ENCODE measurements at places on chromosomes 2 and 18.

DNA sequence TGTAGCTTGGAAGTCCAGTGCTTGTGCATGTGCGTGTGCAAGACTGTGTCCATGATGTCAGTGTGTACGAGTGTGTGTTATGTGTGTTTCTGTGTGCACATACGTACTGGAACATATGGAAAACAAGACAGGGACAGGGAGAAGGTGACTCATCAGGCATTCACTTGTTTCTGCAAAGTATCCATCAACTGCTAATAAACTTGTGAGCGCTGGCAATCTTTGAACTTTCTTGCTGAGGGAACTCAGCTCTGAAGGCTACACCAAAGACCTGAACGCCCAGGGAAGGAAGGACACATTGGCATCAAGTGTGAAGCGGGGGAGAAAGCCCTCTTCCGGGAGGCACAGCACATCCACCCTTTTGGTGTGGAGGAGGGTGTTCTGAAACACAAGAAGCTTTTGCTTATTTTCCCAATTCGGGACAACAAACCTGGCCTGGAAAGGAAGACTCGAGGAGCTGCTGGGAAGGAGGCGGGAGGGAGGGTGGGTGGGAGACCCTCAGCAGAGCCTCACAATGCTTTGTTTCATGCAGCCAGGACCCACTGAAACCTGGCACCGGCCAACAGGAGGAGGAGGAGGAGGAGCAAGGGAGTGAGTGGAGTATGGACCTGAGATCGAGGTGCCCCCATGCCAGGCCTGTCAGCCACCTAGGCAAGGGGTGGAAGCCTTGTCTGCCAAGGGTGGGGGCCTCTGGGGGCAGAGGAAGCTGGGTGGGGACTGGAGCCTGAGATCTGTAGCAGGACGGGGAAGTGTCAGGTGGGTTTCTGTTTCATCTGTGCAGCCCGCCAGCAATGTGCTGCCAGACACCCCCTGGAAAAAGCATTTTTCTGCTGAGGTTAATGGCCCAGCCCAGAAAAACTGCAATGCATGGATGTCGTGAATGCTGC lies 26.8 kb downstream of the SMAD7 start:
- H3K36me3 ChIP-seq, result peaks cover 23% of the 10 kb centered on the region
- no peaks in the 10 kb centered on the region for H3K27me3 ChIP-seq
- no peak for DNase-seq
- H3K27ac ChIP-seq, result peak overlapping the region; percentile 82
- peak overlapping the region; percentile 65 for H3K4me3 ChIP-seq

DNA sequence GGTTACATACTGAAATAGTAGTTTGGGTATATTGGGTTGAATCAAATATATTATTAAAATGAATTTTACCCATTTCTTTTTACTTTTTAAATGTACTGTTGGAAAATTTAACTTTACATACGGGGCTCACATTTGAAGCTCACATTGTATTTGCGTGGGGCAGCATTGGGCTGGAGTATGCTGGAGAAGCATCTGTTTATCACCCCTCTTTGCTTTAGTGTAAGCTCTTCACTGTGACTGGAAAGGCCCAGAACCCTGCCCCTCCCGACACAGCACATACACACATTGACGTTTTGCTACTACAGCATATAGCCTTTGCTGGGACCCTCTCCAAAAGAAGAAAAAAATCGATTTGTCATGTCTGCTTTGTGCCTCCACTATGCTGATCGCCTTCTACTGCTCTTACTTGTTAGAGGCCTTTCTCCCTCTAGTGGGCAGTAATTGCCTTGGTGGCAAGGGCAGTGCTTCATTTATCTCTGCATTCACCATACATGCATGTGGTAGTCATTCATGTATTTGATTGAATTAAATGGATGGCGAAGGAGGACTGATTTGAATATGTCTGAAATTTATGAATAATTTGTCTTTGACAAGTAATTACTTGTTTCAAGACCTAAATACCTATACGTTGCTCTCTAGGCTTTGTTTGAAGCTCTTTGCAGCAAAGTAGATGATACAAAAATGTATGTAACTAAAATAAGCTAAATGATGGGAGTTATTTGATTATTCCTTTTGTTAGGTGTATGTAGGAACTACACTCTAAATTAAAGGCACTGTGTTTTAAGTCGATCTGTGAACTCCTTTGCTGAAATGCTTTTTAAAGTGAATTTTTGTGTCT lies 37.4 kb downstream of the VAPA start:
- H3K27me3 ChIP-seq, result no peaks in the 10 kb centered on the region
- no peak for DNase-seq
- no peak overlapping the region for H3K4me3 ChIP-seq
- peak overlapping the region; percentile 49 for H3K27ac ChIP-seq

DNA sequence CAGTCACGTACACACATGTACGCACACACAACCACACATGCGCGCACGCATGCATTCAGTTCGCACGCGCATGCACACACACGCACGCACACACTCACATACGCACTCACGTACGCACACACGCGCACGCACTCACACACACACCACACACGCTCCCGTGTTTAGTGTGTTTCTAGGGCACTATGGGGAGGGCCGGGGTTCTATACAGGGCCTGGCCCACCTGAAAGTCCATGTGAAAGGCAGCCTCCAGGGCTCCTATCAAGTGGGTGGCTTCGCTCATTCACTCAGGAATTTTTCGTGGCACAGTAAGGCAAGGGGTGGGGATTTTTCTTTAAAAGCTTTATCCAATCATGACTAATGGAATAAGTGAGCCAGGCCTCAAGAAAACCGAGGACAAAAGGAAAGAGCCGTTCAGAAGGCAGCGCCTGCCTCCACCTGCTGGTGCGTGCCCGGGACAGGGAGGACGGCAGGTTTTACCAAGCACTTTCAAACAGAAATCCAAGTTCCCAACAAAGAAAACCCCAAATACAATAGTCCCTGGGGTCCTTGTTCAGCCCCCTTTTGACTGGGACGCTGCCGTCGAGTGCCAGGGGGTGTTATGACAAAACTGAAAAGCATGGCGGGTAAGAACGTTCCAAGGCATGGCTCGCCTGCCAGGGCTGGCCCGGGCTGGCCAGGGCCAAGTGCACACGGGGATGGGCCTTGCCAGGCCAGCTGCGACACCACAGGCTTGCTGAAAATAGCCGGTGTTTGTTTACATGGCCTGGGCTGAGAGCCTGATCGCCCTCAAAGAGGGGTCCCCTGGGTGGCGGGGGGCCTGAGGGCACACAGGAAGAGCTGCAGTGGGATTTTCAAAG lies 110.0 kb downstream of the HDAC4 start:
- no peaks in the 10 kb centered on the region for H3K27me3 ChIP-seq
- no peak for DNase-seq

DNA sequence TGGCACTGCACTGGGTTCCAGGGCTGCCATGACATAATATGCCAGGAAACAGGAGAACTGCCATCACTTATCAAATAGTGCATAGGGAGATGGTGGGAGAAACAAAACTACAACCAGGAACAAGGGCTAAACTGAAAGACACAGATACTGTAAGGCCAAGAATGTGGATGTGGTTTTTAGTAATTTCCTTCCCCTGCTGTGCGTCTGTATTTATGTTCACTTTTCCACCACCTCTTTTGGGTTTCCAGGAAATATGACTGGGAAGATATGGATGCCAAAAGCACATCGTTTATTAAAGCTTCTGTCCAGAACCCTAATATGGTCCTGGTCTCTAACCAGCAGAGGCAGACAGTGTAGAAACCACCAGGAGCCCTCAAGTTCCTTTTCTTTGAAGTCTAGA lies 759.7 kb upstream of the FANCL start:
- no peak for DNase-seq
- no peaks in the 10 kb centered on the region for H3K4me1 ChIP-seq
- H3K4me3 ChIP-seq, result no peak overlapping the region

DNA sequence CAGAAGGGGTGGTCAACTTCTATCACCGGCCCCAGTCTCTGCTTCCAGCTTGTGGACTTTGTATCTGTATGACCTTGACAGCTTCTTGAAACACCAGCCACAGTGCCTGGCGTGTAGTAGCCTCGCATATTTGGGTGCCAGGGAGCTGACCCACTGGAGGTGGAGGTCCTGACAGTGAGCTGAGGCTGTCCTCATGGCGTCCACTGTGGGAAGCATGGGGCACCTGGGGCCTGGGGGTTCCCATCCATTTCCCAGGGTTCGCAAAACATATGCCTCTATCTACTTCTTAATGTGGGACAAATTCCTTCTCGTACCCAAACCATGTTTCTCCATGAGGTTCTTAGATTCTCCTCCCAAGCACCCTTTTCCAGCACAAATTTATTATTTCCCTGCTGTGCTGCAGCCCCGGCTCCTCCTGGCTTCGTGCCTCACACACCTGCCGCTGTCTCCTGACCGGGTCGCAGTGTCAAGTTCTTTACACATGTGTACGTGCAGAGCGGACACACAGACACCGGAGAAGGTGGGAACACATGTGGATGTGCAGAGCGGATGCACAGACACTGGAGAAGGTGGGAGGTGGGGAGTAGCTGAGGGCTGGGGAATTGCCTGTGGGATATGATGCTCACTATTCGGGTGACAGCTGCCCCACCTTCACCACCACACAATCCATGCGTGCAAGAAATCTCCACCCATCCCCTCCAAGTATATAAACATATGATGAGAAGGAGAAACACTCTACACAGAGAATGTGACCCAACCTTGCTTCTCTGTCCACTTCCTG lies 23.4 kb downstream of the TMEM18 start:
- H3K4me3 ChIP-seq, result no peak overlapping the region
- H3K27ac ChIP-seq, result no peak overlapping the region
- peaks cover 13% of the 10 kb centered on the region for H3K4me1 ChIP-seq

DNA sequence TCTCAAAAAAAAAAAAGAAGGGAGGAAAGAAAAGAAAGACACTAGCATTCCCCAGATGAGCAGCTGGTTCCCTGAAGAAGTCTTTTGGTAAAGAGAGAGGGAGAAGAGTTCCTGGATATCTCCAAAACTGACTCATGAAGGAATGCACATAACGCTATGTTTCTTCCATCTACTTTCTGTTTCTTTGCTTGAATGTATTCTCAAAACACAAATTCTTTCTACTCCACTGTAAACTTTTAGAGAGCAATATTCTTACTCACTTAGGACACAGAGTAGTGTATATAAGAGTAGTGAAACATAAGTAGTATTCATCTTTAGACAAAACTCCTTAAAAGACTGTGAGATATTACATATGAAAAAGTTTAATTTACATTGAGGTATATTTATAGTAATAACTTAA lies 64.2 kb downstream of the TRIP12 start:
- no peaks in the 10 kb centered on the region for H3K4me1 ChIP-seq
- no peak overlapping the region for H3K4me3 ChIP-seq
- no peaks in the 10 kb centered on the region for H3K27me3 ChIP-seq
- H3K36me3 ChIP-seq, result peaks cover 30% of the 10 kb centered on the region

- no peaks in the 10 kb centered on the region for H3K36me3 ChIP-seq
- H3K4me3 ChIP-seq, result peak overlapping the region; percentile 3
- H3K4me1 ChIP-seq, result peaks cover 27% of the 10 kb centered on the region
- H3K27me3 ChIP-seq, result no peaks in the 10 kb centered on the region
- peak overlapping the region; percentile 85 for H3K27ac ChIP-seq
Observed at GRCh38 chr2:220219371-220219770, 591.9 kb downstream of the SLC4A3 start.

All from type B pancreatic cell (in vitro differentiated cells).